Kidney capillary endothelial cell (primary cell): ENCODE measurements at places on chromosomes 16 and 17.

GRCh38 chr17:67035131-67036083 is 8.9 kb upstream of the CACNG1 start:
- DNase-seq, result no peak

DNA sequence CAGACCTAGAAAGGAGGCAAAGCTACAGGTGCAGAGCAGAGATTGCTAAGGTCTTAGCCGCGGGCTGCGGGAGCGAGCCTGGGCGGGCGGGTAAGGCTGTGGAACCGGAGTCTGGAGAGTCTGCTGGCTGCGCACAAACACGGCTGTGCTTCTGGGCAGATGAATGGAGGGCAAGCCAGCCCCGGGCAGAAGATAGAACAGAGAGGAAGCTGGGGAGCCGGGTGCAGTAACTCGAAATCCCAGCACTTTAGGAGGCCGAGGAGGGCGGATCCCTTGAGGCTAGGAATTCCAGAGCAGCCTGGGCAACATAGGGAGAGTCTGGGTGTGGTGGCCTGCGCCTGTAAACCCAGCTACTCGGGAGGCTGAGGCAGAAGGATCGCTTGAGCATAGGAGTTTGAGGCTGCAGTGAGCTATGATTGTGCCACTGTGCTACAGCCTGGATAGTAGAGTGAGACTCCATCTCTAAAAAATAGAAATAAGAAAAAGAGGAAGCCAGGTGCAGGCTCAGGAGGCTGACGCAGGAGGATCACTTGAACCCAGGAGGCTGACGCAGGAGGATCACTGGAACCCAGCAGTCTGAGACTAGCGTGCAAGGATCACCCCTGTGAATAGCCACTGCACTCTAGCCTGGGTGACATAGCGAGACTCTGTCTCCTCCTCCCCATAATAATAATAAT is 56.3 kb downstream of the PITPNC1 start:
- DNase-seq, result no peak

DNA sequence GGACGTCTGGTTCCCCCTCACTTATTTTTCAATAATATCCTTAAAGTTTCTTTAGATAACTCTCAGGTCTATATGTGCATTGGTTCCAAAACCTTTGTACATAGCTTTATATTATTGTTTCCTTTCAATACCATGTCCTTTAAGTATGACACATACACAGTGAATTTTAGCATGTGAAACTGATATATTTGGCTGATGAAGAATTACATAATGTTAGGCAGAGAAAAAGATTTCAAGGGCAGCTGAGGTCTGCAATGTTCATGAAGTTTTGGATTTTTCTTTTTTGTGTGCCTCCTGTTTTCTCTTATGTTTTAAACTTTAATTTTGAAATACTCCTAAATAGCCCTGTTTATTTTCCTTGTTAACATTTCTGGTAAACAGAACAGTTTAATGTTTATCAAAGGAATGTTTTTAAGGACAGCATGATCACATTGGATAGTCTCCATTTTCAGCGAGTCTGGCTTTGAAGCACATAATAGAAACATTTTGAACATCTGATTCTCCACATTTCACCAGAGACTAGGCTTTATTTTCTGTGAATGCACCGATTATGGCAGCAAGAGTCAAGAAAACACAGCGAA is 32.9 kb upstream of the FBXO47 start:
- DNase-seq, result no peak

DNA sequence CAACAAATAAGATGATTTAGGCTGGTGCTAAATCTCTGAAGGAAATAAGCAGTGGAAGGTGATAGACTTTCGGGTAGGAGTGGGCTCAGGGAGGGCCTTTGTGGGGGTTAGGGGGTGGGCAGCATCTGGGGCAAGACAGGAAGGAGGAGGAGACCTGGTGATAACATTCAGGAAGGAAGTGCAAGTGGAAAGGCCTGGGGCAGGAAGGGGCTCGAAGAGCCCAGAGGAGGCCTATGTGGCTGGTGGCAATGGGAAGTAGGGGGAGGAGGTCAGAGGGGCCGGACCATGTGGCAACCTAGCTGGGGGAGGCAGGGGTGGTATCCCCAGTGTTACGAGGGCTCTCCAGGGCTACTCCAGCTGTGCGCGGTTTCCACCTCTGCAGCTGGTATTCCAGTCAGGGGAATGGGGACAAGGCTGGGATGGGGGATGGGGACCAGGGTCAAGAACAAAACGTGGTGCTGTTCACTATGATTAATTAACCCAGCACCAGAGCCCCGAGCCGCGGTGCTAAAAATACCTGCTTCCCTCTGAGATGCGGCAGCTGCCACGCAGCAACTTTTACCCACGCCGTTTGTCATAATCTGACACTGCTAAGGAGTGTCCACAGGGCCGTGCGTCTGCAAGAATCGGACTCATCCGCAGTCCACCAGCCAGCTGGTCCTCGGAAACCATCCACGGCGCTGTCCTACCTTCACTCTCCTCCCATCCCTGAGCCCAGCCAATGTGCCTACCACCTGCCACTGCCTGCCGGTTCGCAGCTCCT is 5.2 kb upstream of the CCDC182 start:
- no peak for DNase-seq

DNA sequence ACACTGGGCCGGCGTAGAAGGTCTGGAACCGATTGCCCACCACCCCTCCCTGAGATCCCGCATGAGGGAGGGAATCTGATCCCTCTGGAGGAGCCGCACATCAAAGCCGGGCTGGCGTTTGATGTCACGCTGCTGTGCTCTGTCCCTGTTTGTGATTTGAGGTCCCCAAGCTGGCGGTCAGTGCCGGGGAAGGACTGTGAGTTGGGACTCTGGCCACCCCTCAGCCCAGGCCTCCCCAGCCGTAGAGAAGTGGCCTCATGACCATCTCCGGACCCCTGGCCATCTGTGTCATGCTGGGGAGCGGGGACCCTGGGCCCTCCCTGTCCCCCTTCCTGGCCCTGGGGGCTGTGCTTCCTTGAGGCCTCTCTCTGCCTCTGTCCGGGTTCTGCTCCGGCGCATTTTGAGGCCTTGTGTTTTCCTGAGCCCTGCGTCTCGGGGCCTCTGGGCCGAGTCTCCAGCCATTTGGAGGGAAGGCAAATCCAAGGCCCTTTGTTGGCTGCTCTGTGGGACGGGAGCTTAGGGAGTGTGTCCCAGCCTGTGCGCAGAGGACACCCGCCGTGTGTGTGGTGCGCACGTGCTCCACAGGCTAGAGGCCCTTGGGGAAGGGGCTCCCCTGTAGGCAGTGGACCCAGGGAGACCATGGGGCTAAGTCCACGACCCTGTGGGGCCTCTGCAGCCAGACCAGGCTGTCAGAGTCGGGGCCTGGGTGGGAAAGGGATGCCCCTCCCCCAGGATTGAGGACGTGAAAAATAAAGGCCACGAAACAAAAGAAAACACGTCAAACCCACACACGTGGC is 15.1 kb downstream of the ASPSCR1 start:
- DNase-seq, result no peak

DNA sequence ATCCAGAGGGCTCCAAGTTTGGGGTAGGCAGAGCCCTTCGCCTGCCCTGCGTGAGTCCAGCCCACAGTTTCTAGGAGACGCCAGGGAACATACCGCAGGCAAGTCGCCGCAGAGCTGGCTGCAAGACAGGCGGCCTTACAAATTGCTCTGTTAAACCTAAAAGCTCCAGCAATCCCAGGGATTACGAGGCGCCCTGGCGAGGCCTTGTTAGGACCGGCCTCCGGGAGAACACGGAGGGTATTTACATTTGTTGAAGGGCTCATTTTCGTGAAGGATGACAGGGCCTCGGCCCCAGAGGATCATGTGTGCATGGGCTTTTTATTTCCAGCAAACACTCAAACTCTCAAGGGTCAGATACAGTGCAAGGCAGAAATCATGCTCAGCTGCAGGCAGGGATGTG is 77.6 kb upstream of the FOXF1 start:
- no peak for DNase-seq

DNA sequence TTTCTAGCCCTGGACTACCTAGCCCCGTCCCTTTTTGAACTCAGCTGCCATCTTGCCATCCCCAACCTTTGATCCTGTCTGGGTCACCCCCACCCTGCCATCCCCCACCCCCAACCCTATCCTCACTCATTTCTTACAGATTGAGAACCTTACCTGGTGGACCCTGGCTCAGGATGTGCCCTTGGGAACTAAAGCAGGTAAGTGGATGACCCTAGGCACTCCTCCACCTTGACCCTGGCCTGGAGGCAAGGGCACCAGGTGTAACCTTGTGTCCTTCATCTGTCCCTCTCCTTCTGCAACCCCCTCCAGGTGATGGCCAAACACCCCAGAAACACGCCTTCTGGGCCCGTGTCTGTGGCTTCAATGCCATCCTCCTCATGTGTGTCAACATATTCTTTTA is 15.5 kb upstream of the FAM83G start:
- DNase-seq, result no peak

DNA sequence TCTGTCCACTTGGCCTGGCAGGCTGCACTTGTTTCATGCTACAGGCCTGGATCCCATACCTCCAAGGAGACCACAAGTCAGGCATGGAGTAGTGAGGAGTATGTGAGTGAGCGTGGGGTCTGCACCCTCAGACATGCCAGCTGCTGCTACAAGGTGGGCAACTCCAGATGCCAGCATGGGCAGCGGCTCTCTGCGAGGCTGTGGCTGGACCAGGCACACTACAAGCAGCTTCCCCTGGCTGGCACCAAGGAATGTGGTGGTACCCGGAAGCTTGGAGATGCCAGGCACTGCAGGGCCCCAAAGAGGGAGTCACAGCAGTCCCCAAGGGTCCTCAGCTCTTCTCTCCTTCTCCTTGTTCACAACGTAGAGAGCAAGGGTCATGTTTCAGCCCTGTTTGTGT is 16.1 kb upstream of the DNAH9 start:
- no peak for DNase-seq

DNA sequence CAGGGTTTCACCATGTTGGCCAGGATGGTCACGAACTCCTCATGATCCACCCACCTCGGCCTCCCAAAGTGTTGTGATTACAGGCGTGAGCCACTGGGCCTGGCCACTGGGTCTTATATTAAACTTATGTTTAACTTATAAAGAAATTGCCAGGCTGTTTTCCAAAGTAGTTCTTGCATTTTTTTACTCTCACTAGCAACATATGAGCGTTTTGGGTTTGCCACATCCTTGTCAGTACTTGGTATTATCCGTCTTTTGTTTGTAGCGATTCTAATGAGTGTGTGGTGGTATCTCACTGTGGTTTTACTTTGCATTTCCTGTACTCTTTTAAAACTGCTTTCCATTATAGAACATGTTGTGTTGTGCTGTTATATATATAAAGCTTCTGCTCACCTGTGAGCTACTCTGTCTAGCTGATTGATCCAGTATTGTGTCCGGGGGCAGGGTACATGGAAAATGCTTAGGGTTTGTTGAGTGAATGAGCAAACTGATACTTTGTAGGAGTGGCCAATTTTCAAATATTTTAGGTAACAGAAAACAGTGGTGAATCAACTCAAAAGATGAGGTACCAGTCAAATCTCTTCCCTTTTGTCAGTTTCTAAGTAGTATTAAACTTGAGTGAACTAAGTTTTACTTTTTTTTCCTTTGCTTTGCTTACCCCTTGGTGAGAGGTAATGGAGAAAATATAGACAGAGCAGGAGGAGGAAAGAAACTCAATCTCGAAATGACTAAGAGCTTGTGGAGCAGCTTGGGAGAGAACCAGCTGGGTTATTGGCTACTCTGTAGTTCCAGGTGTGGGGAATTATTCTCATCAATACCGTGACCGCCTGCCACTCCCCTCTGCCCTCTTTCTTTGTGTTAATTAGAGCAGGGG is 75.8 kb downstream of the PITPNC1 start:
- DNase-seq, result no peak

DNA sequence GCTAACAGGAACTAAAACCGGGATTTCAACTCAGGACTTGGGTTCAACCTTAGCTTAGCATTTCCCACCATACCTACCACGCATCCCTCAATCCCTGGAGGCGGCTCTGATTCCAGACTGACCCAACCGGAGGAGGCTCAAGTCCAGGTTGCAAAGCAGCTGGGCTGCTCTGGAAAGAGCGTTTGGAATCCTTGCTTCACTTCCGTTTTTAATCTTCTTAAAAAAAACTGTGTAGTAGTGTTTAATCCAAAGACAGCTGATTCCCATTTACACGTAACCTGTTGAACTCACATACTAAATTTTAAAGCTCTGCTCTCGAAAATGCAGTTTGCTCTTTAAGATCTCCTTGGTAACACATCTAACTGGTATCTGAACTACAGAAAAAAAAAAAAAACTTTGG is 50.0 kb downstream of the NXN start:
- no peak for DNase-seq

DNA sequence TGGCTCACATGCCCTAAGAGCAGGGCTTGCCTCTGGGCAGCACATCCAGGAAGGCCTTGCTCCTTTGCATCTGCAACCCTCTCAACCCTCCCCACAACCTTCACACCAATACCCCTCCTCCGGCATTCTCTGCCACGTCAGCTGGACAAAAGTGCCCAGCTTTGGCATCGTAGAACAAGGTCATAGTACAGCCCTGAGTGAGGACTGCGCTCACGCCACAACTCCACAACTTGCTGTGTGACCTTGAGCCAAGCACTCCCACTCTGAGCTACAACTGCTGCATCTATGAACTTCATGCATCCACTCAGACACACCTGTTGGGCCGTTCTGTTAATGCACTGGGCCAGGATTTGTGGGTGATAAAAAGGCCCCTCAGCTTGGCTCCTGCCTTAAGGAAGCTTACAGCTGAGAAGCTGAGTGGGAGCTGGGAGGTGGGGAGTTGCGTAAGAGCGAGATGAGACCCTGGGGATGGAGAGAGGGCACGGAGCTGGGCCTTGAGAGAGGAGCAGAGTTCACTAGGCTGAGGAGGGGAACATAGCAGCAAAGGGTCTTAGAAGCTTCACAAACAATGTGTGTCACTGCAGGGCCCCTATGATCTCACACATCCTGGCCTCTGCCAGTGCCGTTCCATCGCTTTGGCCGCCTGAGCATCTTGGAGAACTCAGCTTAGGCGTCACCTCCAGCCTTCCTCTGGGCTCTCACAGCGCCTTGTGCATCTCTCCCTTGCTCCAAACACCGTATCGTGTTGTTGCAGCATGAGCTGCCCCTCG is 8.6 kb upstream of the MRC2 start:
- no peak for DNase-seq
